ENCODE measurements at places on chromosomes 4 and X.

- no peak for DNase-seq
Measured at GRCh38 chrX:68947882-68948605, 119.2 kb downstream of the EFNB1 start.

DNA sequence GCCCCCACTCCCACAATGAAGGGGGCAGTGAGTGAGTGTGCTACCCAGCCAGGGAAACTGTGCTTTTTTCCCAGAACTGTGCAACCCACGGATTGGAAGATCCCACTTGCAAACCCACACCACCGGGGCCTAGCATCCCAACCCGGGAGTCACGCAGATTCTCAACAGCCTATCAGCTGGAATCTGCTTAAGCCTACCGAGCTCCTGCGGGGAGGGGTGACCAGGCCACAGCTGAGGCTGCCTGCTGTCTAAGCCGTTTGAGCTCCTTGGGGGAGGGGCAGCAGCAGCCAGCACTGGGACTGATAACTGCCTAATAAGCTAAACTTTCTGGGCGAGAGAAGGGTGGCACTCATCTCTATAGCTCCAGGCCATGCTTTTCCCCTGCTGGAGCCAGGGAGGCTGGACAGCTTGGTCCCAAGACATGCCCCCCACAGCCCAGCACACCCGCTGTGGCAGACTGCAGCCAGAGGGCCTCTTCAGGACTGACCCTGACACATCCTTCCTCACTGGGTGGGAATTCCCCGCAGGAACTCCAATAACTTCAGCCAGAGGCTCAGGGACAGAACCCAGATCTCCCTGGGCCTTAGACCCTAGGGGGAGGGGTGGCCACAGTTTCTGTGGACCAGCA lies 161.3 kb upstream of the MAGEB18 start:
- DNase-seq, result no peak

GRCh38 chr4:187780070-187780469 lies 215.5 kb upstream of the ZFP42 start:
- no peak for DNase-seq

- DNase-seq, result peak; percentile 37
Measured at GRCh38 chrX:70422851-70423341, at the start of gene GDPD2. GDPD2 (plus strand) TSS chrX:70423314; CDS start chrX:70424985, 1,671 bp downstream.

- DNase-seq, result no peak
Measured at GRCh38 chrX:68945603-68946228, 116.9 kb downstream of the EFNB1 start.

DNA sequence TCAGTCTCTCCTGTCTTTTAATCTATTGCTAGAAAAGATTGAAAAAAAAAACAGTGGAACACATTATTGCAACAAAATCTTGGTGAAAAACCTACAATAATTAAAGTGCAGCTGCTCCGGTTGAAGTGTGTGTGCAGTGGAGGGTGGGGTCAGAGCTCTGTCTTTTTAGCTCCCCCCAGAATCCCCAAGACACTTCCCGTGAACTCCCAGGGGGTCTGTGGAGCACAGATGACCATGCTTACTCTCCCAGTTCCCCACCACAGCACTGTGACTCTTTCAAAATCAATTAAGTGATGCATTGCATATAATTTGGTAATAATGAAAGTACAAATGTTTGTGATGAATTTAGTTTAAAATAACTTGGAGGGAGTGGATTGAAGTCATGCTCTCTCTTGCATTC lies 15.7 kb upstream of the SLC10A4 start:
- no peak for DNase-seq

DNA sequence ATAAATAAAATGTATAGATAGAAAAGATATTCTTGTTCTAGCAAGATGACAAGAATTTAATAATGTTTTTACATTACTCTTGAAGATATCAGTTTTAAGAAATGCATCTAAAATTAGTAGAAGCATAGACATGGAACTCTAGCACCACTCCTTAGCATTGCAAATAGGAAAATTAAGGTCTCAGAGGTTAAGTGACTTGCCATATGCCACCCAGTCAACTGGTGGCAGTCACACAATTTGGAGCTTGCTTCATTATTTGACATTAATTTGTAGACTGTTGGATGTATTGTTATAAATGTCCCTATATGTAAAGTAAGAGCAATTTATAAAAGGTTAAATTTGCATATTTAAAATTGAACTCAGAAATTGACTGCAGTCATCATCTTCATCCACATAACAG lies 20.8 kb downstream of the GPM6A start:
- DNase-seq, result no peak

- peak; percentile 73 for DNase-seq
Measured at GRCh38 chr4:13656569-13657405, 29.3 kb upstream of the BOD1L1 start.

- no peak for DNase-seq
Measured at GRCh38 chr4:142336251-142336934, 509.7 kb downstream of the INPP4B start.

DNA sequence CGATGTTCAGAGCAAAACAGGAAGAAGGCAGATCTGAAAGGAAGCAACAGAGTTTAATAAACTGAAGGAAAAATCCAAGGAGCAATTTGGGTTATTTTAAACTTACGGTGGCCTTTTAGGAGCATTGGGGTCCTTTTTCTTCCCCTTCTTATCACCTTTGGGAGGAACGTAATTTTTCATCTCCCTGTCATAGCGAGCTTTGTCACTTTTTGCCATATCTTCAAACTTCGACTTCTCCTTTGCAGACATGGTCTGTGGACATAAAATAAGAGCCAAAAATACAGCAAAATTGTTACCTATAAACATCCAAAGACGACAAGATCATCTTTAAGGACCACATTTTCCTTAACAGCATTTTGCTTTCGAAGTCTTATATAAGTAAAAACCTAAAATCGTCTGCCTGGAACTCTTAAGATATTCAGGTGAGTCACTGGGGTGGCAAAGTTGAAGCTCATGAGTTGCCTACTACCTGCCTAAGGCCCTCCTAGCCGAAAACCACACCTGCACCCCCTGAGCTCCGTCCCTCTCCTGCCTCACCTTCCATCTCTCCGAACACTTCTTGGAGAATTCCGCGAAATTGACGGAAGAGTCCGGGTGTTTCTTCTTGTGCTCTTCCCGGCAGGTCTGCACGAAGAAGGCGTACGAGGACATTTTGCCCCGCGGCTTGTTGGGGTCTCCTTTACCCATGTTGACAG lies 1.0 kb downstream of the HMGB2 start:
- DNase-seq, result no peak

DNA sequence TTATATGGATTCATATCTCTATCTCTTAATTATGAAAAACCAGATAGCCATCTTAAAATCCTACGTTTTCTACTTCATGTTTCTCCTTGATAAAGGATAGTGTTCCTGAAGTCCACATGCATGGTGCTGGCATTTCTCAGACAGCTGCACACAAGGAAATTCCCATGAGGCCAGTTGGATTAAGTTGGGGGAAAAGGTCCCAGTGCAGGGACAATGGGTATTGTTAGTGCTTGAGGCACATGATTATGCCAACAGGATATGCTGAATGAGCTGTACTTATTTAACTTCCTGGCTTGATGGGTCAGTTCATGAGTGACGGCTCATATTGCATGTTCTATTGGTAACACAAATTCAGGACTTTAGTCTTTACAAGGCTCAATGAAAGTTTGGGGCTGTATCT lies 913.9 kb upstream of the NDST4 start:
- DNase-seq, result no peak

DNA sequence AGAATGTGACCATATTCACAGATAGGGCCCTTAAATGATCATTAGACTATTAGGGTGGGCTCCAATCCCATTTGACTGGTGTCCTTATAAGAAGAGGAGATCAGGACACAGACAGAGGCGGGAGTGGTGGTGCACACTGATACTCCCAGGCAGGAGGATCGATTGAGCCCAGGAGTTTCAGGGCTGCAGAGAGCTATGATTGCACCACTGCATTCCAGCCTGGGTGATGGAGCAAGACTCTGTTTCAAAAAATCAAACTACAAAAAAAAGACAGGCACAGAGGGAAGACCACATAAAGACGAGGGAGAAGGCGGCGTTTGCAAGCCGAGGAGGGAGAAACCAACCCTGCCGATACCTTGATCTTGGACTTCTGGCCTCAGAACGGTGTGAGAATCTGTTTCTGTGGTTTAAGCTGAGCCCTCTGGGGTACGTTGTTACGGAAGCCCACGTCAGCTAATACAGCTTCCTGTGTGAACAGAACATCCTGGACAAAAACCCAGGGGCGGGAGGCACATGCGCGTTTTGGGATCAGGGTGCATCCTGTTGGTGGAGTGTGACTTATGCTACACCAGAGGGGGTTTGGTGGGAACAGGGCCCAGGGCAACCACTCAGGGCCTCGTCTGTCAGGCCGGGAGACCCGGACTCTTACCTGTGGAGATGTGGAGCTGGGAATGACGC lies 211.8 kb upstream of the PSAPL1 start:
- DNase-seq, result no peak

GRCh38 chrX:141341341-141341740 lies 99.0 kb upstream of the SPANXC start:
- DNase-seq, result no peak

DNA sequence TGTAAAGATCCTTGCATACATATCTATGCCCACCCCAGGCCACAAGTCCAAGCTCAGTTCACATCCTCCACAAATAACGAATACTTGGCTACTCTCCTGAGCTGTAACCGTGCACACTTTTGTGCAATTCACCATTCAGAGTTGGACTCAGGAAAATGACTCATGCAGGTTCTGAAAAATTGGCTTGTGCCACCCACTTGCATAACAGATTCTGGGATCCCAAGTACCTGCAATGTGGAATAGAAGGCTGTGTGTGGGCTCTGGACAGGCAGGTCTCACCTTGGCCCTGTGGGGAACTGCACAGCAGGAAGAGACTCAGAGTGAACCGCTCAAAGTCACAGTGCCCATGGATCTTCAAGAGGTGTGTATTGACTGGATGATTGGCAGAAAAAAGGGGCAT lies 502.7 kb downstream of the PACRGL start:
- no peak for DNase-seq

- DNase-seq, result no peak
Measured at GRCh38 chr4:177228599-177228998, 81.1 kb upstream of the NEIL3 start.

DNA sequence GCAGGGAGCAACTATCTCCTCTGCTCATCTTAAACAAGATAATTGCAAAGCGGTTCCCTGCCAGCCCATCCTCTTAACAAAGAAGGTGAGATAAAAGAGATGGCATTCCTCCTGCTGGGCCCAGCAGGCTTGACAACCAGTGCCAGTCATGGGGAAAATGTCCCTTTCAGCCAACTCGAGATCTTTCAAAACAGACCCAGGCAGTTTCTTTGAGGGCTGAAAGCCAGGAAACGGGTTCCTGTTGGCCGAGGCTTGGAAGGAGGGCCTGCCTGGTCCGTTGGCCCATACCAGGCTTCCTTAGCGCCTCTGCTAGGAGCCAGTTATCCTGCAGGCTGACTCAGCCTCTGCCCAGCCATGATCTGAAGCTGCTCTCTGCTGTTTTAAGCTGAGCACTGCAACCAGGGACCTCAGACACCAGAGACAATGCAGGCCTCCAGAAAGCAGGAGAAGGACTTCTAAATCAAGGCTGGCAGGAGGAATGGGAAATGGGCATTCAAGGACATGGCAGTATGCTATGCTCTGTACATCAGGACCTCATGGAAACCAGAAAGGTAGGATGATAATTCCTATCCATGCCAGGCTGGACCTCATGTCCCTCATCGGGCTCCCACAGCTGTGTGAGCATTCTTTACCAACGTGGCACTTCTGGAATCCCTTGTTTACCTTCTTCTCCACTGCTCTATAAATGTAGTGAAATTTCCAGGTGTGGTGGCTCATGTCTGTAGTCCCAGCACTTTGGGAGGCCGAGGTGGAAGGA lies 42.4 kb upstream of the SLC2A9 start:
- peak; percentile 79 for DNase-seq

DNA sequence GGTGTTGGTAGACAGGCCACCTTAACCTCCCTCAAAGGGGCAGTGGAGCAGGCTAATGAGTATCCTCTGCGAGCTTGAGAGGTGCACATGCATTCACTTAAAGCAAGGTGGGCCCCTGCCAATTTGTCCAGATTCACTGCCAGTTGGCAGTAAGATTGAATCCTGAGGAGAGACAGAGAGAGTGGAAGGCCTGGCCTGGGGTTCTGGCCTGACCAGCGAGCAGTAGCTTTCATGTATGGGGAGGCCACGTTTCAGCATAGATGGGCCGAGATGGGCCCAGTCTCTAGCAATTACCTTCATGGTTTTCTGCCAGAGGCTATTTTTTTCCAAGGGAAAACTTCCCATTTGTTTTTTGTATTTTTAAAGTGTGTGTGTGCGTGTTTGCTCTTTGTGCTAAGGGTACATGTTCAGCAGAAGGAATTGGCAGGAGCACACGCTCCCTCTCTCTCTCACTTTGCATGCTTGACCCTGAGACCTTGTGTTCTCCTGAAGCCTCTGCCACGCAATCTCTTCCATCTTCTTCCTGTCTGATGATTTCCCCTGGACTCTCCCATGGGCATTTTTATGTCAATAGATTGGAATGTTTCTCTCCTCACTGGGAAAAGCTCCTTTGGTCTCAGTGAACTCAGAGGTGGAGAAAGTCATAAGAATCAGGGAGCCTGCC lies 215.8 kb upstream of the SFRP2 start:
- DNase-seq, result peak; percentile 83

DNA sequence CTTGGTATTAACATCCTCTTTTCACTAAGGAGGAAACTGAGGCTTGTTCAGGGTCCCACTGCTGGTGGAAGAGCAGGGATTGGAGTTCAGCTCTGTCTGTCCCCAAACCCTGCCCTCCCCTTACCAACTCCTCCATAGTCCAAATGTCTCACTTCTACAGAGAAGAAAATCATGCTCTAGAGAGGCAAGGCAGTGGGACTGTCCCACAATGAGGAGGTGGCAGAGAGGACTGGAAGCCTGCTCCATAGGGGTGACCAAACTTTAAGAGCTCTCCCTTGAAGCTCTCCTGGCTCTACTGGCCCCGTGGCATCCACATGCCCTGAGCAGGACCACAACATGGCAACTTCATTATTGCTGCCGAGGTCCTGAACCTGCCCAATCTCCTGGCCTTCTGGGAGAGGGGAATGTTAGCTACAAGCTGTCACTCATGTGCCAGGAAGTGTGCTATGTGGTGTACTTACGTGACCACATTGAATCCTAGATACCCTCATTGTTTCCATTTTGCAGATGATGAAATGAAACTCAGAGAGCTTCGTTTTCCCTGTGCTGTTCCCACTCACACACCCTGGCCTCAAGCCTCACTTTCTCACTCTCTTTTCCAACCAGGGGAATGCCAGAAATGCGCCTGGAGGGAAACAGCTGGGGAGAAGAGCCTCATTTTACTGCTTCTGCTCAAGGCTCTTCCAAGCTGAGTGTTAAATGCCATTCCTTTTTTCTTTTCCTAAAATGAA lies 71.5 kb downstream of the ANAPC4 start:
- DNase-seq, result peak; percentile 67

GRCh38 chrX:20523626-20524312 lies 257.1 kb upstream of the RPS6KA3 start:
- DNase-seq, result no peak

DNA sequence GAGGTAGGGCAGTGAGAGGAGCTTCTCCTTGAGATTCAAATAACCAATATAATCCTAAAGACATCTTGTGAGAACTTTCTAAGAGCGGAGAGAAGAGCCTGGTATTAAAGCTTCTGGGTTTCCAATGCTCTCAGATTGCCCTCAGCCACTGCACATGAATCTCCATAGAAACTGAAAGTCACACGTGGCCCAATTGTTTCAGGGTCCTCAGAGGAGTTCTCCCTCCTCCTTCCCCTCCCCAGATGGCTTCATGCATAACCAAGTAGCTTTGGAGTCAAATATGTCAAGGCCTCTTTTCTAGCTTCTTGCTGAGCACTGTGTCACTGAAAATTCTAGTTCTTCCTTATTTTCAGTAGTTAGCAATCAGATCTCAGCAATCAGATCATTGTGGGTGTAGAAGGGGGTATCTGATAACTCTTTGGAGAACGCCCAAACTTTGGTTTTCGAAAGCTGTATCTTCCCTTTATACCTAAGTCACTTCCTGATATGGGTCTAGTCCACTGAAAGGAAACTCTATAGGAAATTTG lies 2.2 kb downstream of the BTK start:
- no peak for DNase-seq

Data from femur (tissue), 1 donor.